ENCODE measurements at places on chromosomes 16 and 17. TPM values are rescaled to one million over a fixed set of nuclear protein-coding genes. Genes with fewer than 3 reads are reported as not detected.

- no peak for DNase-seq
These were observed 45.9 kb downstream of the VAC14 start for GRCh38 chr16:70754851-70755600.

Gene EVPLL
- 1.1 TPM for total RNA-seq

DNA sequence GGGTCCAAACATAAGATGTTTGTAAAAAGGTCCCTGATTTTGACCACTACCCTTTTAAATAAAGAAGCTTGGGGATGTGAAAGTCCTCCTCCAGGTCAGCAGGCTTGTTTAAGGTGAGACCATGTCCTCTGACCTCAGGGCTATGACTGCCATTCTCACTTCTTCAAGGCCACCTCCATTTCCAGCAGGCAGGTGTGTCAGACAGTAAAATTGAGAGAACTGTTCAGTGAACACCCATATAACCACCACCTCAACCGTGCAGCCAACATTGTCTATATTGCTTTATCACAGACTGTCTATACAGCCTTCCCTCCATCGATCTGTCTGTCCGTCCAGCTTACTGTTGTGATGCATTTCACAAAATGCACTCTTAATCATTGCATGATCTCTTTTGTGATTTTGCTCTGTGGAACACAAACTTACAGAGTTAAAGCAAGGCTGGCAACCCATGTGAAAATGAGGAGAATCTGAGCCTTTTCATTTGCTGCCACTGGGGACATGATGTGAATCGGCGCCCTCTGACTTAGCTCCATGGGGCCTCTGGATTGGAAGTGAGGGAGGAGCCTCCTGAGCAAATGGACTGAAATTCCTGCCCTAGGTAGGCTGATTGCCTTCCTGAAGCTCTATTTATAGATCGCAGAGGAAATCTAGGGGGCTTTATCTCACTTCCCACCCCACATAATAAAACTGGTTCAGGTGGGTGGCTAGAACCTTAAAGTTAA, 53.8 kb downstream of the ZNRF1 start:
- DNase-seq = no peak

- no peak for DNase-seq
These were observed 547 bp downstream of the PLCD3 start for GRCh38 chr17:45131616-45132319.

DNA sequence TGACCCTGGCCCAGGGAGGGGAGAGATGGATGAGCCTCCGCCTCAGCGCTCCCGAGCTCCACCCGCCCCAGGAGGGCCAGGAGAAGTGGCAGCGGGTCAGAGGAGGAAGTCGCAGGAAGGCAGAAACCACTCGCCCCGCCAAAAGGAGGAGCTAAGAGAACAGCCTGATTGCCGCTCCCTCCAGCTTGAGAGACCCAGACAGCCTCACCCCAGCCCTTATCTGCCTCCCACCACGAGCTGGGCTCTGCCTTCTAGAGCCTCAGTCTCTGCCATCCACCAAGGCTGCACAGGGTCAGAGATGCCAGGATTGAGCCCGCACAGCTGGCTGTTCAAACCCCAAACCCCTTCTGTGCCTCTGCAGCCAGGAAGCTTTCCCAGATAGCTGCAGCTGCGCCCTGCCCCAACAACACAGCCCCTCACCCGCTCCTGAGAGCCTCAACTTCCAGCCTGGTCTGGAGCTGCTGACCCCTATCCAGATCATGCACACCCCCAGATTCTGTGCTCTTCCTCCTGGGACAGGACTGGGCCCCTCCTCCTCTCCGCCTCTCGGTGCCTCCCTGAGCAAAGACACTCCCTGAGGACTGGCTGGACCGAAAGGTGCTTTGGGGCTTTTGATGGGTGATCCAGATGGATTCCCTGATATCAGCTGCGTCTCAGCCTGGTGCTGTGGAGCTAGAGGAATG, 1.0 kb upstream of the ATP2A3 start:
- no peak for DNase-seq

DNA sequence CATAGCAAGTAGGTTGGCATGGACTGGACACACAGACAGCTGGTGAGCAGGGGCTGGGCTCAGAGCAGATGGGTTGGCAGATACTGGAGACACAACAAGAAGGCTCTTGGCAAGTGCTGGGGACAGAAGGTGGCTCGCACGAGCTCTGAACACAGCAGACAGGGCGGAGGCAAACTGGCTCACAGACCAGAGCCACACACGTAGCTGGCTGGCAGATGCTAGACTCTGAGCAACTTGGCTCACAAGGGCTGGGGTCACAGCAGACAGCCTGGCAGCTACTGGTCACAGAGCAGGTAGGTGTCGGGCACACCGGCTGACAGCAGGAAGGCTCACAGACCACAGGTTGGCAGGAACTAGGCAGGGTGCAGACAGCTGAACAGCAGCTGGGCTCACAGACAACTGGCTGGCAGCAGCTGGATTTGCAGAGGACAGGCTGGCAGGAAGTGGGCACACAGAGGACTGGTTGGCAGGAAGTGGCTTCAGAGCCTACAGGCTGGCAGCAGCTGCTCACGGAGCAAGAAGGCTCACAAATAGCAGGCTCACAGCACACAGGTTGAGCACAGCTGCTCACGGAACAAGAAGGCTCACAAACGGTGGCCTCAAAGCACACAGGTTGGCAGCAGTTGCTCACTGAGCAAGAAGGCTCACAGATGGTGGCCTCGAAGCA, 725 bp downstream of the KRTAP16-1 start:
- no peak for DNase-seq

Measured in kidney epithelial cell (primary cell).